ENCODE measurements at places on chromosomes 11 and 22.

DNA sequence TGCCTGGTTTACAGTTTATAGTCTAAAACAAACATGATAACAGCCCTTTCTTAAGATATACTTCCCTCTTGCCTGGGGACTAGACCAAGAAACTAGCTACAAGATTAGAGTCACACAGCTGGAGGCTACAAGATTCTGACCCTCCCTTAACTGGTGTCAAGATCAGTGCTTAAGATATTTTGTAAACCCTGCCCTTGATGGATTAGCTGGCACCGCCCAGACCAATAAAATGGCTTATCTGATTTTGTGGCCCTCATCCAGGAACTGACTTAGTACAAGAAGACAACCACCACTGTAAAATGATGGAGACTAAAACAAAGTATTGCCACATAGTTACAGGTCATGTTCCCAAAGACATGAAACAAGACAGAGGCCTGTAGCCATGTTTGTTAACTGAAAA, 53.4 kb downstream of the FAM181B start:
- DNase-seq: peak; percentile 79

DNA sequence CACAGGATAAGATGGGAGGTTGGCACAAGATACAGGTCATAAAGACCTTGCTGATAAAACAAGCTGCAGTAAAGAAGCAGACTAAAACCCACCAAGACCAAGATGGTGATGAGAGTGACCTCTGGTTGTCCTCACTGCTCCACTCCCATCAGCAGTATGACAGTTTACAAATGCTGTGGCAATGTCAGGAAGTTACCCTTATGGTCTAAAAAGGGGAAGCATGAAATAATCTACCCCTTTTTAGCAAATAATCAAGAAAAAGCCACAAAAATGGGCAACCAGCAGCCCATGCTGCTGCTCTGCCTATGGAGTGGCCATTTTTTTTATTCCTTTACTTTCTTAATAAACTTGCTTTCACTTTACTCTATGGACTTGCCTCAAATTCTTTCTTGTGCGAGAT, 8.7 kb upstream of the PIWIL4 start:
- no peak for DNase-seq

DNA sequence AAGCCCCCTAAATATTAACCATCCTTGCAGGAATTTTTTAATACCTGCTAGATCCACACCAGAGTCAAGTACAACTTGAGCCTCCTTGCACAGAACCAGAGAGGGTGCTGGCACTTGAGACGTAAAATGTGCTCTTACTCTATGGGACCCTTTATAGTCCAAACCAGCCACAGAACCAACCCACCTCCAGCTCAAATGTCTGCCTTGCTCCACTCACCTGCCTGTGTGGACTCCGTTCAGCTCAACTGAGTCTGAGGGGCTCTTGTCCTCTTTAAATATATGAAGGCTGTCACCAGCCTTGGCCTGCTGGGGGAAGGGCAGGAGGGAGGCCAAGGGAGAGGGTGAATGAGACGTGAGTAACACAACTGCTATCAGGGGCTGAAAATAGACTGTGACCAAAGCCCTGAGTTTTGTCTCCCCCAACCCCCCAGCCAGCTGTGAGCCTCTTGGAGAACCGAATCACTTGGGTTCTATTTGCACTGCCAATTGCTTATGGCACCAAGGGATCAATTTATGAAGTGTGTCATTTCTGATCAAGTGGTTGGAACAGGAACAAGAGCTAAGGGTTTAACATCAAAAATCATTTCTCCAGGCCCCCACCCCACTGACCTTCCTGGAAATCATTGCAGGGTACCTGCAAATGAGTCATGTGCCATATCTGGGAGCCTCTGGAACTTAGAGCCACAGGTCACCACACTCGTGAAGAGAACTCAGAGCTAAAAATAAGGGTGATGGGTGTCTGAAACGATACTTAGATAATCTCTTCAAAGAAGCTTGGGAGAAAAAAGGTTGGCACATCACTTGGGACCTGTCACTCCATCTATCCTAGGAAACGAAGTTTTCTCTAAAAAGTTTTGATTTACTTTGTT, at the start of gene CSRP3:
Gene CSRP3 (minus strand): TSS at position 247 of the 869 bp plus-strand sequence. CDS start 9,535 bp downstream, outside the sequence.
- DNase-seq: no peak

- no peak for DNase-seq
These were observed 333 bp upstream of the CD3E start for GRCh38 chr11:118304227-118304567.

DNA sequence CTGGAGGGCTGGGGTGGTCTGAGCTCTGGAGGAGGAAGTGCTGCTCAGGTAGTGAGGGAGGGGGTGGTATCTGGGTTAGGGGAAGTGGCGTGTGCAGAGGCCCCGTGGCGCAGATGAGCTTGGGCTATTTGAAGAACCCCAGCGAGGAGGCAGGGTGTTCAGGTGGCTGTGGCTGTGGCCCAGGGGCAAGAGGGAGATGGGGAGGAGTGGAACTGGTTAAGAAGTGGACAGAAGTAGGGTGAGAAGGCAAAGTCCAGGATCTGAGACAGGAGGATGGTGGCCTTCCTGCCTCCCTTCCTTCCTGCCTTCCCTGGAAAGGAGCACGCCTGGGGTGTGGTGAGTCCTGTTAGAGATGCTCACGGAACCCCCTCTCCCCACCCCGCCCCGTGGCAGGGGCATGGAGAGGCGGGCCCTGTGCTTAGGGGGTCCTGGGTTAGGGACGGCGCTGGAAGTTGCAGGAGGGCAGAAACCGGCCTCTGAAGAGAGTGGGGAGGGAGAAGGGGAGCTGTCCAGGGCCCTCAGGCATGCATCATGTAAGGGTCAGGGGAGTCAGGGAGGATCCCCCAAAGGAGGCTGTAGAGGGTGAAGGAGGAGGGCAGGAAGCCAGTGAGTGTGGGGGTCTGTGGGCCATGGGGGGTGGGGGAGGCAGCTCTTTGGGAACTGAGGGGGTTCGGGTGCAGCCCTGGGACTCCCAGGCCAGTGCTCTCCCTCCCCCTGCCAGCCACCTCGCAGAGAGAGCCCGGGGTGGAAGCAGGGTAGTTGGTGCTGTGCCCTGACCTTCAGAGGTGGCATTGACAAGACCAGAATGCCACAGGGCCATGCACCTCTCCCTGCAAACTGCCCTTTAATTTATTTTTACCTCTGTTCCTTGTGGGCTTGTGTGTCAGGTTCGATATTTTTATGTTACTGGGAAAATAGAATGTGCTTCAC, 63.7 kb upstream of the PARVG start:
- DNase-seq: no peak

All from islet precursor cell (in vitro differentiated cells).